Progenitor cell of endocrine pancreas (in vitro differentiated cells): ENCODE measurements at places on chromosomes 6 and 20.

GRCh38 chr6:152160346-152160745 lies 352.9 kb downstream of the ESR1 start:
- DNase-seq, result no peak

DNA sequence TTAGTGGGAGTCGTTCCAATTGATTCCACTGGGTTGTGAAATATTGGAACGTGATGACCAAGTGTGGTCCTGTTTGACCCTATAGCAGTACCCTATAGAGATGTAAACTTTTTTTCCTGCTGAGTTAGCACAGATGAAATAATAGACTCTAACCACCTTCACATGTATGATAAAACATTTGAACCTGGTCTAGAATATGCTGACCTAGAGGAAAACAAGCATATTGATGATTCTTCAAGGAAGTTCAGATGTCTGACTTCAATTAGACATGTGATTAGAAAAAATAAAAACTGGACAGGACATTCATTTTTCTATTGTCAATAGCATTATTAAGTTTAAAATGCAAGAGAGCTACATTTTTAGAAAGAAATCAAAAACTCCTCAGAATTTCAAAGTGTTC lies 402.1 kb downstream of the ARHGAP18 start:
- DNase-seq, result no peak

DNA sequence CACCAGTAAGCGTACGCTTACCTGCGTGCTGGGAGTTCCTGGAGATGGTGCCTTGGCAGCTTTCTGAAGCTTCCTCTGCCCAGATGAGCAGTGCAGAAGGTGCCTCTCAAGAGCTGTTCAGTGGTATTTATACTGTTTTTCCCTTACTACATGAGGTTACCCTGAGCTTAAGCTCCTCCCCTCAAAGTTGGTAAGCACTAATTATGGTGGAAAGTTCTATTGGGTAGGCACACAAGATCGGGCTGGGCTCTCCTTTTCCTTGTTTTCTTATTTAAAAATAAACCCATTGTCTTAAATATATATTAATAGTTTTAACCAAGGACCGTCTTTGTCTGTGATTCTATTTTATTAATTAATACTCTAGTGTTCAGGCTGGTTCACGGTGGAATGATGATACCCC lies at the start of gene COL10A1:
TSS of gene COL10A1 (minus strand) at position 101 of the 400 bp plus-strand sequence. CDS start 640 bp downstream, outside the sequence.
- DNase-seq, result no peak

- no peak for DNase-seq
These were observed 36.2 kb downstream of the FOXO3 start for GRCh38 chr6:108596956-108597355.

- DNase-seq, result no peak
These were observed 36.9 kb downstream of the ARHGAP18 start for GRCh38 chr6:129672881-129673631.

- DNase-seq, result no peak
These were observed 323.3 kb downstream of the GRIK2 start for GRCh38 chr6:101716810-101717209.

- no peak for DNase-seq
These were observed 163.2 kb downstream of the BMP7 start for GRCh38 chr20:57103146-57103800.

GRCh38 chr20:2865630-2866029 lies 7.7 kb upstream of the PTPRA start:
- no peak for DNase-seq

GRCh38 chr6:32558426-32559057 lies 28.5 kb upstream of the HLA-DRB5 start:
- no peak for DNase-seq
